Stimulated activated CD4-positive, alpha-beta T cell treated with anti-CD3 and anti-CD28 coated beads, Interleukin-1b, Interleukin-23, amount 100 ng/mL, for 1 hour (primary cell): ENCODE measurements at places on chromosomes 2 and 18.

- DNase-seq, result no peak
These were observed 2.0 kb upstream of the CAPN14 start for GRCh38 chr2:31219131-31219969.

DNA sequence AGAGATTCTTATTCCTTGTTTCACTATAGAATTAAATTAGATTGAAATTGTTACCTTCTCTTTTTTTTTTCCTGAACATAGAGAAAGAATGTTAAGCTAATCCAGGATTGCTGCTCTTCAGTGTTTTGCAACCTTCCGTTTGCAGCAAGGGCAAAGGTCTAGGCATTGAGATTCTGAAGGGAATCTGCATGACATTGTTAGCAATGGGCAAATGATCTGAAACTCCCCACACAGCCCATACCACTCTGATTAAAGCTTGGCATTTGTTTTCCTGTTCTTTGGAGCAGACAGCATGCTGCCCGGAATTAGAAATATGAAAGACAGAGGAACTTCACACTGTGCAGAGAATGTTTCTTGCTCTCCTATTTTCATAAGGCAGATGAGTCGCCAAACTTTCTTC lies 551.8 kb downstream of the SOCS6 start:
- no peak for DNase-seq

GRCh38 chr2:205703471-205704126 lies 21.3 kb downstream of the NRP2 start:
- DNase-seq, result no peak

DNA sequence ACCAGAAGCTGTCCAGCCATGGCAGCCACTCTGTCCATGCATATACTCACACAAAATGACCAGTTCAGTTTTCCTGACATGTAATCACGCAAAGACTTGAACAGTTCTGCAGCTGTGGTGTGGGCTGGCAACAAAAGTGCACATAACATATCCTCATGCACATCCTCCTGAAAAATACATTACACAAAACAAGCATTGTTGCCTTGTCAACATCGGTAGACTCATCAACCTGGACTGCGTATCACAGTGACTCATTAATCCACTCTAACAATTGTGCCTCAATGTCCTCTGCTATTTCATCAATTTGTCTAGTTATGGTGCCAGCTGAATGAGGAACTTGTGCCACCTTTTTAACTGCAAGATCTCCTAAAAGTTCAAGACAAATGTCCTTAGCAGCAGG lies 19.5 kb downstream of the RBKS start:
- DNase-seq, result no peak

DNA sequence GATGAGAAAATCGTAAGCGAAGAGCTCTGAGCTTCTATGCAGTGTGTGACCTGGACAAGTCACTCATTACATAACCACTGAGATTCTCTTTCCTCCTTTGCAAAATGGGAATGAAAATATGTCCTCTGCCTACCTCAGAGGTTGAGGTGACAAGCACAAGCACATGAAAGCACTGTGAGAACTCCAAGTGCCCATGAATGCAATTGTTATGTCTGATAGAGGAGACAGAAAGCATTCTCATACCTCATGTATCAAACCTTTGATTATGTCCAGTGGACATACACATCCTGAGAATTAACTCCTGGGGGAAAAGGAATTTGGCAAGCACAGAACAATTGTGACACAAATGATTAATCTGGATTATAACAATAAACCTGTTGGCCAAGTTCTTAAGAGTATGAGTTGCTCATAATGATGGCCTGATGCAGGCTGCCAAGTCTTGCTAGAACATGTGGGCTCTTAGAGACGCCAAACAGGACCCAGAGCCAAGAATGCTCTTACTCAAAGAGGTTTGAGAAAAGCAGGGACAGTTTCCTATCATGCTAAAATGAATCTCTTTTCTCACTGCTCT lies 8.5 kb upstream of the RMDN2 start:
- no peak for DNase-seq

DNA sequence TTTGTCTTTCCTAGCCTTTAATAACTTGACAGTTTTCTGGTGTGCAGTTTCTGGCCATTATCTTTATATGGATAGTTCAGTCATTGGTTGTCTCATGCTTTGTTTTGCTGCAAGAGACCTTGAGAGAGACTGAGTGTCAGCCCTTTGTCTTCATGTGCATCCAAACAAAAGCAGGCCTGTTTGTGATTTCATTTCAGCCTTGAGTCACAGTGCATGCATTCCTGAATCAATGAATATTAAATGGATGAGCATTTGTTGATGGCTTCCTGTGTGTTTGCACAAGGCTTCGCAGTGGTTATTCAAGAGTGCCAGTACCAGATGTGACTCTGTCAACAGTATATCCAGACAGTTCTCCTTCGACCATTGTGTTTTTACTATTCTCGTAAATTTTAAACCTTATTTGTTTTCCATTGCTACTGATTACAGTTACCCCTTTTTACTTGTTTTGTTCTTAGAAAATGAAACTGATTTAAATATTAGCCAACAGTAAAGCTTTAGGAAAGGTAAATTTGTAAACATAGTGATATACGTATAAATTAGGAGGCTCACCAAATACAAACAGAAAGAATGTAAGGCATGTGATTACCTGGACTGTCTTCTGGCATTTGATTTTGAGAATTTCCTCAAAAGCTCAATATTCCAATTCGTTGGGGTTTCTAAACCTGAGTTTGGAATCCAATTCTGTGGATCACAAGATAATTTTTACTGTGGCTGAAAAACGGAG lies 319.8 kb downstream of the CTNNA2 start:
- DNase-seq, result no peak

- no peak for DNase-seq
These were observed 542.0 kb upstream of the GCFC2 start for GRCh38 chr2:76252704-76253103.

GRCh38 chr2:43039376-43040080 lies 186.9 kb downstream of the ZFP36L2 start:
- no peak for DNase-seq

DNA sequence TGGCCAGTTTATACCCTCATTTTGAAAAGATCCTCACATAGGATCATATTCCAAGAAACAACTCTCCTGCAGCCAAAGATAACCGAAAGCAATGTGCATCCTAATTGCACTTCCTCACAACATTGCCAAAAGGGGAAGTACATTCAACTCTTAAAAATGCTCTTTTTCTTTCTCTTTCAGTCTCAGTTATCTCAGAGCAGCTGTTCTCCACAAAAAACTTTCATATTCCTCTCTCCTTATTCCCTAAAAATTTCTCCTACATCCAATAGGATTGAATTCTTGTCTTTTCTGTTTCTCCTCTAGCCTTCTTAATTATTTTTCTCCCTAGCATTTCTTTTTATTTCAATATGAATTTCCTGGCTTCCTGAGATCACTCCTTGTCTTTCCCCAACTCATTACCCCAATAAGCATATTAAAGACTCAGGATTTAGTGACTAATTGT lies 7.4 kb upstream of the VRK2 start:
- no peak for DNase-seq

DNA sequence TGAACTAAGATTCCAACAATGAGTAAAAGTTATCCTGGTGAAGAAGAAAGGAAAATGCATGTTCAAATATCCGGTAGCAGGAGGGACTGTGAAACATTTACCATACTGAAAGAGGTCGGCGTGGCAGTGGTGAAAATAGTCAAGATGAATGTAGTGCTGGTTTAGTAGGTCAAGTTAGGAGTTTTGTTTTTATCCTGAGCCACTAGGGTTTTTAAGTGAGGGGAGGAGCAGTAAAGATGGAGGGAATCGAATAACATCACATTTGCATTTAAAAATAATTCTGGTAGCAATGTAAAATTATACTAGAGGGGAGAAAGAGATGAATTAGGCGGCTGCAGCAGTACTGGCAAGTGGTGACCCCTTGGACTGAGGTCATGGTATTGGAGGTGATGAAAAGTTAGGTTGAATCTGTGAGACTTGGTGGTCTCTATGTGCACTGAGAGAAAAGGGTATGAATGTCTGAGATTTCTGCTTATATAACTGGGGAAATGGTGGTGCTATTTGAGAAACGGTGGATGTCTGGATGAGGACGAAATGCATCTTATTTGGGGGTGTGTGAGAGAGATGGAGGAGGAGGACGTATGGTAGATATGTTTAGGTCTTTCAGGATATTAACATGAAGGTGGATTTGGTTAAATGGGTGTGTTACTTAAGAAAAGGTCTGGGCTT lies 5.9 kb downstream of the VAPA start:
- no peak for DNase-seq

- DNase-seq, result no peak
These were observed 4.6 kb upstream of the DLX1 start for GRCh38 chr2:172080641-172081220.

DNA sequence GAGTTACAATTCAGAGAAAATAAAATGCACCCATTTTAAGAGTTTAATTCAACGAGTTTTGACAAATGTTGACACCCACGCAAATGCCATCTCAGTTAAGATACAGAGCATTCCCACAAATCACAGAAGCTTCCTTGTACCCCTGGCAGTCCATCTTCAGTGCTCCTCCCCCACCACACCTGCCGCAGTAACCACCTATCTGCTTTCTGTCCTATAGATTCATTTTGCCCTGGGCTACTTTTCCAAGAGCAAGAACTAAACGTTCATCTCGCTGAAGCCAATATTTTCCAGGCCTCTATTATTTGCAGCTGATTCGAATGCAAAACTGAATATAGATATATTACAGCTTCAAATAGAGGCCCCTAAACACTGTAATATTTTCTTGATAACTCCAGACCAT lies 13.4 kb upstream of the HPCAL1 start:
- DNase-seq, result no peak

DNA sequence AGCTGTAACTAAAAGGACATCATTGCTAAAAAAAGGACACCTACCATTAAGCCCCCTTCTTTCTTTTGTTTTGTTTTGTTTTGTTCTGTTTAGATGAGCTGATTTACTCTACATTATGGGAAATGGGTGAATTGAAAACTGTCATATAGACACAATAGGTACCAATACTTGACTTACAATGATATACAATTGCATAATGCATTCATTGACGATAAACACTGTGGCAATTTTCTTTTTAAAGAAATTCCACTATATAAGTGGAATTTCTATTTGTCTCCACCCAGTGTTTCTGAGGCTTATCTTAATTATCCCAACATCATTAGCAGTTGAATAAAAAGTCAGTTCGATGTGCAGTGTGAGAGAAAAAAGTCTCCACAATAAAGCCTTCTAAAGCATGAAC lies 282.1 kb downstream of the BCL2 start:
- no peak for DNase-seq

- DNase-seq, result no peak
These were observed 128.0 kb upstream of the CD302 start for GRCh38 chr2:159925975-159926374.

- peak; percentile 82 for DNase-seq
These were observed at the start of the genes DOK1 and LOXL3 for GRCh38 chr2:74553892-74554819. TSS of gene DOK1 (plus strand) at chr2:74554720. CDS start at chr2:74554755, 35 bp downstream. TSS of gene LOXL3 (minus strand) at chr2:74553942. CDS start at chr2:74552634, 1,308 bp downstream.

DNA sequence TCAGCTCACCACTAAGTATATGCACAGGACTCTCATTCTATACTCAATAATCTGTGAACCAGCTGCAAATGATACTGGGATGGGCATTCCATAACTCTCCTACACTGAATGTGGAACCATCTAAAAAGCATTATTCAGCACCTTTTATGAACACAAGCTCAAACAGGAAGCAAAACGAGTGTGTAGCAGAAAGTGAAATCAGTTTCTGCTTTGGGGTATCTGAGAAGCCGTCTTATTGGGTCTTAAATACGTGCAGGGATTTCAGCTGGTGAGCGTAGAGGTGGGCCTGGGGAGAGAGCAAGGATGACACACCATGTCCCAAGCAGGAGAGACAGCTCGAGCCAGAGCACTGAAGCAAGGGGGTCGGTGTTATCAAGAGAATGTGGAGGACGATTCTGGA lies 120.0 kb upstream of the TTN start:
- DNase-seq, result no peak

DNA sequence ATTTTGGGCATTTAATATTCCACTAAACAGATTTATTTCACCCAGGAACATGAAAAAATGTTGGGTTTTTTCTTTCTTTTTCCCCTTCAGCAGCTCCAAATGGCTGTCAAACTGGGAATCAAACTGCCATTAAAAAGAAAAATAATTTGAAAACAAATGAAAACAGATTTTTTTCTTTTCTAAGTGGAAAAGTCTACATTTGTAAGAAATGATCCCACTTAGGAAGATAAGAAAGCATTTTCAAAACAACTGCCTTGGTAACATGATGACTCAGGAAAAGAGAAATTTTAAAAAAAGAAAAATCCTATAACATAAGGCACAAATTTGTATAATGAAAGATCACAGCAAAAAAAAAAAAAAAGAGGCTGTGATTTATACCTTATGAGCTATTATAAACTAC lies 20.0 kb downstream of the ZNF521 start:
- DNase-seq, result no peak

DNA sequence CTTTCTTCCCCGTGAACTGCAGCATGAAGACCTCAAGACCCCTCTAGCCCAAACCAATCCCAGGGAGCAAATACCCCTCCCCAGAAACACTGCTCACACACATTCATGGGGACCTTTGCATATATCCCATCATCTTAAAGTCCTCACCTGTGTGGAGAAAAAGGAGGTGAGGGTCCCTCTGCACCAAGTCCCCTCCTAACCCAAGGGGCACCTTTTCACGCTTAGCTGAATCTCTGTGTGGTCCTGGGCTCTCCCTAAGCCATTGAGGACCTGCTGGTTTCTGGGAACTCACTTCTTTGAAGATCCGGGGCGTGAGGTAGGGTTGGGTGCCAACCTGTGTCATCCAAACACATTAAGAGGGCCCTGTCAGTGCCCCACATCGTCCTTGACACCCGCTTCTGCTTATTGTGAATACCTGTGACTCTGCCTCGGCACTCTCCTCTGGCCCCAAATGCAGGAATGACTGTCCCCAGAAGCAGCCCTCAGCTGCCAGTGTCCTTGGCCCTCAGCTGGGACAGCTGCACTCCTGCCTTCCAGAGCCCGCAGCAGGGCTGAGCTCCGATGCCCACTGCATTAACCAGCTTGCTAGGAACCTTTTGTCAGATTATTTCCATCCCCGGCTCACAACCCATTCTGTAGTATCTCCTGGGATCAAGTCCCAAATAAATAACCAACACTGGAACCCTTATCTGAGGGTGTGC lies 41.3 kb upstream of the ITM2C start:
- DNase-seq, result no peak
